ENCODE measurements at places on chromosomes 2 and 18.
A peak's percentile ranks its signal among the peaks of the same experiment; 100 is the strongest.

- DNase-seq = no peak
Observed at GRCh38 chr2:113240150-113240914, 38.4 kb downstream of the PAX8 start.

- no peak for DNase-seq
Observed at GRCh38 chr18:2002151-2002550, 569.2 kb downstream of the METTL4 start.

GRCh38 chr2:220065581-220065980 lies 438.2 kb downstream of the SLC4A3 start:
- DNase-seq = no peak

GRCh38 chr2:186105016-186105724 lies 366.6 kb downstream of the FSIP2 start:
- no peak for DNase-seq

DNA sequence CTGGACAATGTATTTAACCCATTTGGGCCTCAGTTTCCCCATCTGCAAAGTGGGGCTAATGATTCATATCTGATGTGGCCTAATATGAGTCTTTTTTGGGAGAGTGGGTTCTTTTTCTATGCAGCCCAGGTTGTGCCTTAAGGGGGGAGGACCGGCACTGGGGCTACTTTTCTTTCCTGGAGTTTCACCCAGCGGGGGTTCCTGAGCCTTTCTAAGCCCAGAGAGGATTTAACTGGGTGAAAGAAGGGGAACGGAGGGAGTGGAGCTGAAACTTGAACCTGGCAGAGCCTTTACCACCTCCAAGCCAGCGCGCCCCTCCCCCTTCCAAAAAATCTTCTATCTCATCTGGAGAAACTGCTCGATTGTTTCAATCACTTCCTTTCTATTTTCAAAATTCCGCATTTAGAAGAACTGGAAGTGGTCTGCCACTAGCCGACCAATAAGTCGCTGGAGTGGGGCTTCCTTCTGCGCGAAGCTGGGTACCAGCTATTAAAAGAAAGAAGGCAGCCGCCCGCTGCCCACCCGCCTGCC lies 205.0 kb upstream of the SMAD2 start:
- no peak for DNase-seq

- DNase-seq = no peak
Observed at GRCh38 chr18:60872434-60872833, 460.8 kb upstream of the CDH20 start.

DNA sequence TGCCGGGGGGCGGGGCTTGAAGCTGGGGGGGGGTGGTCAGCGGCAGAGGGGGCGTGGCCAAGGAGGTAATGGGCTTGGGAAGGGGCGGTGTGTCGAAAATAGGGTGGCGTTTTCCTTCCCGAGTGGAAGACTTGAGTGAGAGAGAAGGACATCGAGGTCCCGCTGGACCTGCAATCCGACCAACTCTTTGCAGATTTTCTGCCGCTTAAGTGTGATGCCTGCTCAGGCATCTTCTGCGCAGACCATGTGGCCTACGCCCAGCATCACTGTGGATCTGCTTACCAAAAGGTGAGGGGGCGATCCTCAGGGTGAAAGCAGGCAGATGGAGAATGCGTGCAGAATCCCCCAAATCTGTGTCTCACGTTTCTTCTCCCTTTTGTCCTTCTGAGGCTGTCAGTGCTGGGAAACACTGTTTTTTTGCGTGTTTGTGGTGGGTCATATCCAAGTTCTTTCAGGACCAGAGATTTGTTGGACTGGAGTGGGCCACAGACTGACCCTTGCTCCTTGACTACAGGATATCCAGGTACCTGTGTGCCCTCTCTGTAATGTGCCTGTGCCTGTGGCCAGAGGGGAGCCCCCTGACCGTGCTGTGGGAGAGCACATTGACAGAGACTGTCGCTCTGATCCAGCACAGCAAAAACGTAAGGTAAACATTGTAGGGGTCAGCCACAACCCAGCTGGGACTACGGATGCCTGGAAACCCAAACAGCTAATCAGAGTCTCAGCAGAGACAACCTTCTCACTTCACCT lies 727 bp downstream of the ZFAND2B start:
- no peak for DNase-seq

DNA sequence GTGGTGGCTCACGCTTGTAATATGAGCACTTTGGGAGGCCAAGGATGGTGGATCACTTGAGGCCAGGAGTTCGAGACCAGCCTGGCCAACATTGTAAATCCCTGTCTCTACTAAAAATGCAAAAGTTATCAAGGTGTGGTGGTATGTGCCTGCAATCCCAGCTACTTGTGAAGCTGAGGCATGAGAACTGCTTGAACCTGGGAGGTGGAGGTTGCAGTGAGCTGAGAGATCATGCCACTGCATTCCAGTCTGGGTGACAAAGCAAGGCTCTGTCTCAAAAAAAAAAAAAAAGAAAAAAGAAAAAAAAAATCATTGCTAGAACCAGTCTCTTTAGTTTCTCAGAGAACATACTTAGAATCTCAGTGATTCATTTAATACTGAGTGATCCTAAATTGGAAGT lies 217.1 kb downstream of the DYM start:
- DNase-seq = no peak

GRCh38 chr2:71896385-71897136 lies 251.1 kb downstream of the CYP26B1 start:
- DNase-seq = no peak

GRCh38 chr2:118865106-118865505 lies 17.7 kb upstream of the EN1 start:
- no peak for DNase-seq

DNA sequence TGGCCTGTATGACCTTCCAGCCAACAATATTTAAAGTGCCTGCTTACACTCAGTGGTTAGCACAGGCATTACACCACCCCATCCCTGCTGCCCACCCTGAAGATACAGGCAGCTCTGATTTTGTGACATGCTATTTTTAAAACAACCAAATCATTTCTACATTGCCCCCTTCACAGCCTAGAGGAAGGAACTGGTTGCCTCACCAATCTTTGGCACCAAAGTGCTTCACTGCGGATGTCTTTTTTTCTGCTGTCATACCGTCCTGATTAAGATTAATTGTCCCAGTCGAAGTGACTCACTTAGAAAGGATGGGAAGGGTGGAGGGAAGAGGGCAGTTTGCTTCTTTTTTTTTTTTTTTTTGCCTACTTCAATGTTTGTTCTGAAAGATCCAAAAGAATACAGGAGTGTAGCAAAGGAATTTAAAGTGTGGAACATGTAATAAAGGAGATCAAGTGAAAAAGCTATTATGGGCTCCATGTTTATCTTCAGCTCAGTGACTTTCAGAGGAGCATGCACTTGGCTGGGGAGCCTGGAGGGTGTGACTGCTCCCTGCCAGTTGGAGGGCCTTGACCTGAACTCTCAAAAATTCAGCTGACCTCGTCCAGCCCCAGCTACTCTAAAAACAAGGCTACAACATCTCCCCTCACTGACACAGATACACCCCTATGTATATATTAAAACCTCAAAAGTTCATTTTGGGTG lies 501.1 kb upstream of the TNP1 start:
- DNase-seq = no peak

- no peak for DNase-seq
Observed at GRCh38 chr2:173972636-173973035, 7.5 kb upstream of the SP3 start.

DNA sequence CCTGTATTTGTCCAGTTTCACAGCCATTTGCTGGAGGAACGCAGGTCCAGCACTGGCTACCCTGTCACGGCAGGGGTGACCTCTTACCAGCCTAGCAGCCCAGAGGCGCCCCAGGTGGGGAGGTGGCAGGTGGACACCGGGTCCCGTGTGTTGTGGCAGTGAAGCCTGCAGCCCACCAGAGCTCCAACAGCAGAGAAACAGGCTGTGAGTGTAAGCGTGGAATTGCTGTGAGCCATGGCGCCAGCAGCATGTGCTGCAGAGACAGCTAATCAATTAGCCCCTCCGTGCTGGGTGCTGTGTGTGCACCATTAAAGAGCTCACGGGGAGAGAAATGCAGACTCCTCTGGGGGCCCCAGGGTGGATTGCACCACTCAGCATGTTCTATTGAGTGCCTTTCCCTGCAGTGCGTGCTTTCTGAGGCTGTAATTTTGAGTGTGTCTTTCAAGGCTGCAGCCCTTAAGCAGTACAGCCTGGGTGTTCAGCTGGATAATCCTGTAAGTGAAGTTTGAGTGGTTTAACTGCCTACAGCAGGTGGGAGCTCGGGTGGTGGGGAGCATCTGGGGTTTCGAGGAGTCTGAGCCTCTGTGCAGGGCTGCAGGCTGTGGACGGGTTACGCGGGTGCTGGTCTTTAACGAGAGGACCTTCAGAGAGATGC lies 15.9 kb downstream of the RTP5 start:
- DNase-seq = no peak

GRCh38 chr2:190984595-190984994 lies 29.4 kb downstream of the STAT1 start:
- no peak for DNase-seq

DNA sequence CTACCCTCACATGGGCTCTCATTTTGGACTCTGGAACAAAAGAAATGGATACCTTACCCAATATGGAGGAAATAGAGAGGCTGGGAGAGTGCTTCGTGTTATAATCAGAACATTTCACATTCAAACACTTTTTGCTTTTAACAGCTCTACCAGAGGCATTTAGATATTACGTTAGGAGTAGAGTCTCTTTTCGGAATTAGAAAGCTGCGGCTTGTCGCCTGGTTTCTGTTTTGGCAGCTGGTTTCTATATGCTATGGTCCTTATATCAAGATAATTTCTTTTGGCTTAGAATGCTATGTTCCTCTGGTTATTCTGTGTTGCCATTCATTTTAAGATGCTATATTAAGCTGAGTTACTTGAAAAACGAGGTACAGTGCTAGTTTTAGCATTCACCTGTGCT lies 392.8 kb upstream of the GALNT5 start:
- no peak for DNase-seq

DNA sequence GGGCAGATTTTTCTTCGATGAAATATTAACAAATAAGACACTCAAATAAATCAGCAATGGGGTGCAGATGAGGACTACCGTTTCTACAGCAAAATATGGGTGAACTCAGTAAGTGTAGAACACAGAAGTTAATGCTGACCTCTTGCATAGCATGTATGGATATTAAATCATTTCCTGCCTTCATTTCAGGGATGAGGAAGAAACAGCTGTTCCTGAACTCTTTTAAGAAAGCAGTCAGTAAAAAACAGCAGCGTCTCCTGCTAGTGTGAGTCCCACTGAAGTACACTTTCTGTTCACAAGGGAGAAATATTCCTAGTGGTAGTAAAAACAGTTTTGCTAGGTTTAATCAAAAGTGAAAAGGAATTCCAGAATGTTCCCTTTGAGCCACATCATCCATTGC lies 379.0 kb downstream of the ZEB2 start:
- no peak for DNase-seq

GRCh38 chr2:144310484-144310883 lies 209.4 kb downstream of the ZEB2 start:
- no peak for DNase-seq

DNA sequence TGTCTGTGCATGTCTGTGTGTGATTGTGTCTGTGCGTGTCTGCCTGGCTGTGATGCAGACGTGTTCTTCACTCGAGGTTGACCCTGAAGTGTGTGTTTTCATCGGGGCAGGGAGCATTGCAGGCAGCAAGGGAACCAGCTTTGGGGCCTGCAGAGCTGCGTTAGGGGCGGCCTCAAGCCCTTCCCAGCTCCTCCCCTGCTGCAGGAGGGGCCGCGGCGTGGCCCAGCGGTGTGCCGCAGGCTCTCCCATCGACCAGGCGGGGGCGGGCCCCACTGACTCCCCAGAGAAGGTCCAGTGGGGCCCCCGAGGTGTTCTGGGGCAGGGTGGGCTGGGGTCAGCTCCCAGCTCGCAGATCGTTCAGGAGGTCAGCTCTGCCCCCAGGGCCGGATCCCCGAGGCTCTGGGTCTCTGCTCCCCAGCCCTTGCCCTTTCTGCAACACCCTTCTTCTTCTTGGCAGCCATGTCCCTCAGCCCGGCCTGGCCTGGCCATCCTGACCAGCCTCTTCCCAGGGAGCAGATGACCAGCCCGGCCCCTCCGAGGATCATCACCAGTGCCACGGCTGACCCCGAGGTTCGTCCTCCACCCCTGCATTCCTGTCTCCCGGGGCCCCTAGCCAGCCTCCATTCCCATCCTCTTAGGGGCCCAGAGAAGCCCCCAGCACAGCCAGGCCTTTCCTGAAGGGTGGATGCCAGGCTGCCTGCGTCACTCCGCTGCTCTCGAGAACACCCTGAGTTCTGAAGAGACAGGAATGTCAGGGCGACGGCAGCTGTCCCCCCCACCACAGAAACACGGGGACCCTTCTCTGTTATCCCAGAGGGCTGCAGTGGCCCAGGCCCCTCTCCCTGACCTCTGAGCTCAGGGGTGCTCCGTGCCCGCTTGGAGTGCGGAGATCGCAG lies 11.1 kb upstream of the KLHL30 start:
- DNase-seq = no peak

DNA sequence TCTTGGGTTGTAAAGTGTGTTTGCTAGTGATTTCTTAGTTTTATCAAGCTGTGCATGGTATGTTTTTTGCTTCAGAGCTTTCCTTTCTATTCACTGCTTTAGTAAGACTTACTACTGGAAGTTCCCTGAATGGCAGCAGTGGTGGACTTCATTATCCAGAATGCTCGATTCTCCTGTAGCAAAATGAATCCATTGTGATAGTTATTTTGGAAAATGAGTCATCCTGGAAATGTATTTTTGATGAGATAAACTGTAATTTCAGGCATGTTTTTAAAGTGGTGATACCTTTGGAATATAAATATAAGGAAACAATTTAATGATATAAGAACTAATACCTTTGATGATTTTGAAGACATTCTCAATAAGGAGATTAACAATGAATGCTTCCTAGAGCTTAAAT lies 387.1 kb downstream of the PTPRM start:
- DNase-seq = no peak

- DNase-seq = no peak
Observed at GRCh38 chr2:160628811-160629210, 135.2 kb upstream of the RBMS1 start.

- DNase-seq = no peak
Observed at GRCh38 chr2:157784823-157785175, 91.3 kb downstream of the ACVR1 start.

GRCh38 chr2:170973492-170974303 lies 44.6 kb downstream of the GORASP2 start:
- DNase-seq = peak; percentile 69

DNA sequence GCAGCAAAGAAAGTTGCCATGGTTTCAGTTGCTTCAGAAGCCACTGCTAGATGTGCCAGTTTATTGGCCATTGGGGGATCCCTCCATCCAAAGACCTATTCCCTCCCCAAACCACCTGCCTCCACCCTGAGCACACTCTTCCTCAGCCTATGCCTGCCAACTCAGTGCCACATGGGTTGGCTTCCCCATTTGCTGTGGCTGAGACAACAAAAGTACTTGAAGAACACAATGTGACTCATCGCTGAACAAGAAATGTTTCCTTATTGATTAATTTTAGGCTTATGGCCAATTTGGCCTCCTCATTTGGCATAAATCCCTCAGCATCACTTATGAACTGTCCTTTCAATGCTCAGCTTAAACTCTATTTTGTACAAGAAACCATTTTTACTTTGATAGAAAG lies 215.9 kb downstream of the TMEM247 start:
- no peak for DNase-seq

GRCh38 chr2:96869281-96869821 lies 529 bp downstream of the SEMA4C start:
- DNase-seq = no peak

Measured in GF-D8 (cell line).